ENCODE measurements at places on chromosomes 2 and 18.

DNA sequence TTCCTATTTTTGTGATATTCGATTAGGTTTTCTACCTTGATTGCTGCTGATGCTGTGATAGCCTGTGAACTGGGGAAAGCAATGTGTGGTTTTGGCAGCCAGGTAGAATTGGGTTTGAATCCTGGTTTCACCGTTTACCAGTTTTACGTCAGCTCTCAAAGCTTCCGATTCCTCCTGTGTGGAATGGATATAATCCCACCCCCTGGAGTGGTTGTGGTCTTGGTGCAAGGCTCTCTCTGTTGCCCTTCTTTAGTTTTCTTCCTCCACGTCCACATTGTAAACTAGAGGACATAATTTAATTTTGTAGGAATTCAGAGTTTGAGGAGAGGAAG lies 45.0 kb downstream of the PHLPP1 start:
- no peak for DNase-seq

- no peak for DNase-seq
Observed at GRCh38 chr2:134123332-134123731, 130.5 kb upstream of the MGAT5 start.

GRCh38 chr2:19851116-19851695 lies 50.6 kb downstream of the TTC32 start:
- DNase-seq: no peak

DNA sequence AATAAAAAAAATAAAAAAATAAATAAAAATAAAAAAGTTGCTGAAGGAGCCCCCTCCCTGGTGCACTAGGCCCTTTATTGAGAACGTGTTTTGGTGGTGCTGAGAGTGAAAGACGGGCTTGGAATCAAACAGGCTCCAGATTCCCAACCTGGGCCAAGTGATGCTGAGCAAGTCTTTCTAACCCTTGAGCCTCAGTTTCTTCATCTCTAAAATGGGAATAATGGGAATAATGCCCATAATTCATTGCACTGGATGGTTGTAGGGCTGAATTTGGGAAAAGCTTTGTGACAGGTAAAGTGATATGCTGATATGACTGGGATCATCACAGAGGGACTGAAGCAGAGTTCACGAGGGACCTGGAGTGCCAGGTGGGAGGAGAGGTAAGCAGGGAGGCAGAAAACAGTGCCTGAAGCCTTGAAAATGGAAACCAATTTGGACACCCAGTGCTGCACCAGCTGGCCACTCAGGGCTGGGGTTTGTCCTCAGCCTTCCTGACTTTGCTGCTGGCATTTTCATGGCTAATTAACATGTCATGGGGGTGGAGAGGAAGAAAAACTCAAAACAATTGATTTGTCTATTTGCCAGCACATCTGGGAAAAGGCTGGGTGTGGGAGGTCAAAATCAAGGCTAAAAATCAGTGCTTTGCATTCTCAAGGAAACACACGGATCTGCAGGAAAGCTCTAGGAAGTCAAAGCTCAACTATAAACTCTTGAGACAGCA lies 241.3 kb downstream of the LOXHD1 start:
- no peak for DNase-seq

- DNase-seq: no peak
Observed at GRCh38 chr18:23694637-23695430, 5.6 kb downstream of the LAMA3 start.

DNA sequence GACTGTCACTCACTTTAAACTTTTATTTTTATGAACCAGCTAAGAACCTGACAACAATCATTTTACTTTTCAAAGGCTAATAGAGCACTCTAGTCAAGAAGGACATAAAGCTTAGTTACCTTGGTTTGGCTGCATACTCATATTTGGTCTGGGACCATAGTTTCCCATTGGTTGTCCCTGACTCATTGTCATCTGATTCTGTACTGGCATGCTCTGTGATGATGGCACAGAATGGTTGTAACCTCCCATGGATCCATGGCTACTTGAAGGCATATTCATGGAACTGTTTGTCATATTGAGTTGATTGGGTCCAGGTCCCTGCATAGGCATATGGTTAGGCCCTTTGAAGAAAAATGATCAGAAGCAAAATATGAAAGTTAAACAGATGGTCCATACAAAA lies 37.9 kb downstream of the SS18 start:
- no peak for DNase-seq

GRCh38 chr2:209411718-209412117 lies 12.1 kb upstream of the MAP2 start:
- DNase-seq: no peak

GRCh38 chr2:159226608-159227385 lies 59.7 kb downstream of the WDSUB1 start:
- DNase-seq: no peak

- DNase-seq: no peak
Observed at GRCh38 chr2:40535972-40536371, 84.1 kb upstream of the SLC8A1 start.

GRCh38 chr18:76823587-76824011 lies 1.2 kb downstream of the ZNF236 start:
- DNase-seq: no peak

GRCh38 chr18:22330508-22330907 lies 87.2 kb downstream of the CTAGE1 start:
- no peak for DNase-seq

DNA sequence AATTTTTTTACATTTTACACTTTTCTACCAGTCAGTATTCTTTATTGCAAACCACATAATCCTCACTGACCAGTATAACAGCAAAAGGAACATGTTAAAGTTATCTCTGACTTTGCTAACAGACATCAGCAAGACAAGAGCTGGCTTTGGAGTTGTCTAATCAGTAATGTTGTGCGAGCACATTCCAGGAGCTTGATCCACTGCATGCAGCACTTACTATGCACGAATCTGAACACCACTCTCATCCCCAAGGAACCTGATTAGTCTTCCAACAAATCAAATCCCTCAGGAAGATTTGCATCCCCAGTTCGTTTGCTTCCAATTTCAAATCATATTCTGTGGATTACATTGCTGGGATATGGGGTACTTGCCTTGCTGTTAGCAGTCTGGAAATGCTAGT lies 269.3 kb upstream of the EPC2 start:
- DNase-seq: no peak

DNA sequence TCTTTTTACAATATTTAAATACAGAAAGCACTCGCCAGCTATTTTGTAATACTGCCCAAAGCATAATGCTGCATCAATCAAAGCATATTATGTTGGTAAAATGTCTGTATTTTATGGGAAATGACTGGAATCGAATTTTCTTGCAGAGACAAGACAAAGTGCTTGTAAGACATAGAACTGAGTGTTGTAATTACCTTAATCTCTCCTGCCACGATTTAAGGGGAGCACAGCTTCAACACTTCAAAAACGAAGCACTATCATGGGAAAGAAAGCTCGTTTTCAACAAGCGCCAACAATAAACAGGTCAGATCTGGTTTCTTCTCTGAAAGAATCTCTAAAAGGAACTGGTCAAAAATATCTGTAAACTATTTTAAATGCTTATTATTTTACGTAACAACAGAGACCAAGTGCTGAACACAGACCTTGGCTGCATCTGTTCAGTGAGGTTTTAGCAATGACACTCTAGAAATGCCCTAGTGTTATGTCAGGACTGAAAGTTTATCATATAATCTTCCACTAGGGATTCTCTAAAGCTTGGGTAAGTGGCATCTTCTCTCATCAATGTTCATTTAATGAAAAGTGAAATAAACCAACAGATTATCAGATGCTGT lies 19.0 kb downstream of the RND3 start:
- DNase-seq: no peak

DNA sequence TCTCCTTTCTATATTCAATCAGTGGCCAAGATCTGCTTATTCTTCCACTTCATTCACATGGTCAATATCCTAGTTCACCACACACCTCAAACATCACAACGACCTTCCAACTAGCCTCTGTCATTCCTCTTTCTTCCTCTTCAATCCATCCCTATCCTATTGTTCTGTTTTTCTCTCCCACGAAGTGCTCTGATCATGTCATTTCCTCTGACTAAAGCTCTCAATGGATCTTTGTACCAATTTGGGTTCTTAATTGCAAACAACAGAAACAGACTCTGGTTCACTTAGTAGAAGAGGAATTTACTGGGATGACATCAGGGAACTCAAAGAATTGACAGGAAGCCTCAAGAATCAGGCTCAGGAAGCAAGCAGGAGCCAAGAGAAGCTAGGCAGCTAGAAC lies 23.5 kb downstream of the WNT10A start:
- no peak for DNase-seq

DNA sequence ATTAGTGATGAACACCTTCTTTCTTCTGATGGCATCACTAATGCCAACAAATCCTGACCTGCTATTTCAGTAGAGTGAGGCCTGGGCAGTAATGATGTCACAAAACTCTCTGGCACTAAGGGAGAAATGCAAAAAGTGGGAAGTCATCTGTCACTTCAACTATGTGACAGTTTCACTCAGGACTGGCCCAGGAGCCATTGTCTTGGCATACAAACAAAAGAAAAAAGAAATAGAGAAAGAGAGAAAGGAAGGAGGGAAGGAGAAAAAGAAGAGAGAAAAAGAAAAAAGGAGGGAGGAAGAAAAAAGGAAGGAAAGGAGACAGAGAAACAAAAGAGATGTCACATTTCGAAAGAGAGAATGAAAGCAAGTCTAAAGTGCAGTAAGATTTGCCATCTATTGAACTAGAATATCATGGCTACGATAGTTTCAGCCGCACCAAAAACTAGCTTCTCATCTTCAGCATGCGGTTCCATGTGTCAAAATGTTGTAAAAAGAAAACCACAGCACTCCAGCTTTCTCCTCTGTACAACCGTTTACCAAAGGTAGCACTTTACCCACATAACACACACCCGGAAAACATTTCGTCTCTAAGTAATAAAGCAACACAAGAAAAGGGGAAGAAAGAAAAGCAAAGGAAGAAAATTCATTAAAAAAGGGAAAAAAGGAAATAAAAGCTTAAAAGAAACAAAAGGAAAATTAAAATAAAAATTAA lies 50.1 kb downstream of the CD226 start:
- no peak for DNase-seq

DNA sequence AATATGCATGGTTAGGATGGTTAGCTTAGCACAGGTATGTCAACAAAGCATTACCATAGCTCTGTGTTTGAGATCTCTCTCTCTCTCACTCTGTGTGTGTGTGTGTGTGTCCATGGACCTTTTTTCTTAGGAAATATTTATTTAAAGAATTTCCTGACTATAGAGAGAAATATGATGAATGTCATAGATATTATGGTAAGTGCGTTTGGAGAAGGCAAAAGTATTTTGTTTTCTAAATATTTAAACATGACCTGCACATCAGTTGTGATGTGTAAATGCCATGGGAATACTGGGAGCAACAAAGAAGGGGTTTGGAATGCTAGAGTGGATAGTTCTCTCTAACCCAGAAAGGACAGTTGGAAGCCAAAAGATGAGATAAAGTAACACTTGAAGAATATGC lies 3.9 kb upstream of the TMEM178A start:
- no peak for DNase-seq

GRCh38 chr2:119179202-119179601 lies 20.7 kb upstream of the C1QL2 start:
- no peak for DNase-seq

- DNase-seq: no peak
Observed at GRCh38 chr2:134737671-134738070, 18.9 kb upstream of the TMEM163 start.

DNA sequence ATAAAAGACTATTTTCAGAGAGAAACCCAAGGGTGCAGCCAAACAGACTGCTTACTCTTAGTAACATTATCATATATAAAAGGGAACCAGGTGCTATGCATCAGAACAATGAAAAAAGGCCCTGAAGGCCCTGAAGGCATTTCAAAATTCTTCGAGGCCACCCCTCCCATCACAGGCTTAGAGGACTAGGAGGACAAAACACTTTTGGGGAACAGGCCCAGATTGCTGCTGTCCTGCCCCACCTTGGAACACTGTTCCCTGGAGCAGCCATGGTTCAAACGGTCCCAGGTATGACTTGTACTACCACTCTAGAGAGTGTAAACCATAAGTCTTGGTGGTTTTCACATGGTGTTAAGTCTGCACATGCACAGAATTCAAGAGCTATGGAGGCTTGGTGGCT lies 2183.1 kb upstream of the CELF4 start:
- DNase-seq: no peak
